GM12878 (cell line): ENCODE measurements at places on chromosomes 2 and 18. TPM values are rescaled to one million over a fixed set of nuclear protein-coding genes. Genes with fewer than 3 reads are reported as not detected.

The GAD1 gene
- polyA plus RNA-seq, result 0.78 and 0.84 TPM in 2 replicates

The CYTIP gene
- polyA plus RNA-seq, result 76.3 and 76.5 TPM in 2 replicates

The CABLES1 gene
- 3.1 and 4.9 TPM in 2 replicates for polyA plus RNA-seq

The SLC5A7 gene
- not detected in 2 replicates for polyA plus RNA-seq

The CDH2 gene
- 0.22 and 0.25 TPM in 2 replicates for polyA plus RNA-seq

The UGT1A8 gene
- not detected in 2 replicates for polyA plus RNA-seq

The MERTK gene
- 0.39 and 0.43 TPM in 2 replicates for polyA plus RNA-seq

The TEX51 gene
- polyA plus RNA-seq, result not detected in 2 replicates

The IL1F10 gene
- polyA plus RNA-seq, result not detected in 2 replicates

The PXDN gene
- 0.23 and 0.54 TPM in 2 replicates for polyA plus RNA-seq

The UPP2 gene
- polyA plus RNA-seq, result not detected in 2 replicates

The SLC4A5 gene
- polyA plus RNA-seq, result 0.83 and 1.2 TPM in 2 replicates

The MC2R gene
- not detected in 2 replicates for polyA plus RNA-seq

The LIMS3 gene
- polyA plus RNA-seq, result 0.34 and 0.40 TPM in 2 replicates

The MRPL19 gene
- polyA plus RNA-seq, result 99.0 and 103 TPM in 2 replicates

GRCh38 chr2:185291035-185291647 is 447.5 kb upstream of the FSIP2 start:
- no peaks in the 10 kb centered on the region for H3K36me3 ChIP-seq
- no peak overlapping the region for H3K27ac ChIP-seq
- H3K4me3 ChIP-seq, result no peak overlapping the region
- no peaks in the 10 kb centered on the region for H3K27me3 ChIP-seq
- no peaks in the 10 kb centered on the region for H3K4me1 ChIP-seq

- H3K4me3 ChIP-seq, result no peak overlapping the region
- H3K27me3 ChIP-seq, result no peaks in the 10 kb centered on the region
- H3K27ac ChIP-seq, result no peak overlapping the region
- H3K36me3 ChIP-seq, result no peaks in the 10 kb centered on the region; the same call in 1 of the 2 replicates
- no peaks in the 10 kb centered on the region for H3K4me1 ChIP-seq
- no peak for DNase-seq
Measured at GRCh38 chr18:4405965-4406364, 49.1 kb downstream of the DLGAP1 start.

DNA sequence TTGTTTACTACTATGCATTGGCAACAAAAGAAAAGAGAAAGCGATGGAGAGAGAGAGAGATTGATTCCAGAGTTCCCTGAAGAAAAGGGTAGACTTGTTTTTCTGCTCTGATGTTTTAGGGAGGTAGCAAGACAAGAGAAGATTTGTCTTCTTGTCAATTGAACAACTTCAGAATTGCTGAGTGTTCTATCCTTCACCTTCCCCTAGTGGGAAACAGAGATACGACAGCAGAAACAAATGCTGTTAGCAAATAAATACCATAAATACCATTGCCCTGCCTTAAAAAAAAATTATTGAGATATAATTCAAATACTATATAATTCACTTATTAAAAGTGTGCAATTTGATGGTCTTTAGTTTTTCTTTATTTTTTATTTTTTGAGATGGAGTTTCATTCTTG is 26.2 kb upstream of the CCDC150 start:
- no peak overlapping the region for H3K4me3 ChIP-seq
- no peak overlapping the region for H3K27ac ChIP-seq
- no peaks in the 10 kb centered on the region for H3K36me3 ChIP-seq
- no peaks in the 10 kb centered on the region for H3K27me3 ChIP-seq

- no peaks in the 10 kb centered on the region for H3K36me3 ChIP-seq
- no peaks in the 10 kb centered on the region for H3K27me3 ChIP-seq
- H3K4me3 ChIP-seq, result no peak overlapping the region
- peak; percentile 39 for DNase-seq
- peaks cover 27% of the 10 kb centered on the region for H3K4me1 ChIP-seq
Measured at GRCh38 chr2:8608411-8608954, 73.4 kb upstream of the ID2 start.

- H3K4me3 ChIP-seq, result no peak overlapping the region
- H3K4me1 ChIP-seq, result peaks cover 13% of the 10 kb centered on the region
- H3K36me3 ChIP-seq, result no peaks in the 10 kb centered on the region
- no peak overlapping the region for H3K27ac ChIP-seq
- peak; percentile 28 for DNase-seq
- H3K27me3 ChIP-seq, result no peaks in the 10 kb centered on the region
Measured at GRCh38 chr18:58493516-58494253, 135.2 kb downstream of the ALPK2 start.

DNA sequence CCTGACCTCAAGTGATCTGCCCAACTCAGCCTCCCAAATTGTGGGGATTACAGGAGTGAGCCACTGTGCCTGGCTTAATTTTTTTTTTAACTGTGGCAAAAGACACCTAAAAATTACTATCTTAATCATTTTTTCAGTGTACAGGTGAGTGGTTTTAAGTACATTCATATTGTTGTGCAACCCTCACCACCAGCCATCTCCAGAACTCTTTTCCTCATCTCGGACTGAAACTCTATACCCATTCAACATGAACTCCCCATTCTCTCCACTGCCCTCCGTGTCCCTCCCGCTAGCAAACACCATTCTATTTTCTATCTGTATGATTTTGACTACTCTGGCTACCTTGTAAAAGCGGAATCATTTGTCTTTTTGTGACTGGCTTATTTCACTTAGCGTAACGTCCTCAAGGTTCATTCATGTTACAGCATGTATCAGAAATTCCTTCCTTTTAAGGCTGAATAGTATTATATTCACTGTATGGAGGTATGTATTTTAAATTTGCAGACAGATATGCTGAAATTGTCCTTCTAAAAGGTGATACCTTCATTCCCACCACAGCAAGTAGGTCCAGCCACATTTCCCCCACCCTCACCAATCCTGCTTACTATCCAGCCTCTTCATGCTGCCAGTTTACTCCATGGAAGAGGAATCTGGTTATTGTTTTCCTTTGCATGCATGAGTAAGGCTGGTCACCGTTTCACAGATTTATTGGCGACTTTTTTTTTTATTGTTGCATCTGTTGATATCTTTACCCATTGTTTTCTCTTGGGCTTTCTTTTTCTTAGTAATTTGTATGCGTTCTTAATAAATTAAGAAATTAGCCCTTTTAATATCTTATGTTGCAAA is 40.6 kb upstream of the ANXA4 start:
- H3K4me3 ChIP-seq, result no peak overlapping the region
- no peak for DNase-seq
- no peaks in the 10 kb centered on the region for H3K27me3 ChIP-seq
- H3K27ac ChIP-seq, result no peak overlapping the region

- no peak for DNase-seq
- H3K36me3 ChIP-seq, result no peaks in the 10 kb centered on the region
- H3K4me1 ChIP-seq, result no peaks in the 10 kb centered on the region
- H3K4me3 ChIP-seq, result no peak overlapping the region
- H3K27ac ChIP-seq, result no peak overlapping the region
Measured at GRCh38 chr18:7592305-7593071, 25.4 kb downstream of the PTPRM start.

- no peaks in the 10 kb centered on the region for H3K27me3 ChIP-seq
- no peaks in the 10 kb centered on the region for H3K36me3 ChIP-seq
- peaks cover 18% of the 10 kb centered on the region for H3K4me1 ChIP-seq
- H3K27ac ChIP-seq, result no peak overlapping the region
- no peak for DNase-seq
Measured at GRCh38 chr2:25454824-25455611, 113.3 kb upstream of the DNMT3A start.

DNA sequence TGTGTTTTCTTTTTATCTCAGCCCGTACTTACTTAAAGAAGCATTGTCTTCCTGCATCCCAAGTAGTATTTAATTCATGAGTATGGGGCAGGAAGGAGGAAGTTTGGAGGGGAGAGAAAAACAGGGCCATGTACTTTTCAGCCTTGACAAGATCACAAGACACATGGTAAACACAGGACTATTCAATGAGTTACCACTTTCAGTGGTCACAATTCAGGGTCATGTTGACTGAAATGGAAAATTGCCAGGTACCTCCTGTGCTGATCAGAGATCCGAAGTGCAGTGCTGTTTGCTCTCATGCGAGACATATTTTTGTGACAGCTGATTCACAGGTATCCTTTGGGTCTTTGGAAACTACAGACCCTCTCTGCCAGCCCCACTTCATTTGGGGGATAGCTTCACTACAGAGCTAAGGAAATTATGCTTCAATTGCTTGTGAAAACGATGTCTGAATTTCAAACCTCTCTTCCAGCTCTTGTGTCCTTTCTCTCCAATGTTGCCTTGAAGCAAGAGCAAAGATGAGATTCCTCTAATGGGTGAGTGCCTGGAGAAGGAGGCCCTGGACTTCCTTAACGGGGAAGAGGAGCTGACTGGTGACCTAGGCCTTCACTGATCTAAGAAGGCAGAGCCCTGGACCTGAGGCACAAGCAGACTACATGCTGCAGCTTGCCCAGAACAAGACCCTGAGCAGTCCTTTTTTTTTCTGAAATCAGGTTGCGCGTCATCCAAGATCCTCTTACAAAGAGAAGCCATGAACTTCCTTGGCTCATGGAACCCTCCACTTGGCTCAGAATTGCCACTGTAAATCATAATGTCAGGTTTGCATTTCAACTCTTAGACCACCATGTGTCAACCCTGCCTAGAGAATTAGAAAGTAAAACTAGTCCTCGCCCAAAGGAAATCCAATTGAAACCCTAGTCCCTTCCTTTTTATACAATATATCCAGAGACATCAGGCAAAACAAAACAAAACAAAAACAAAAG is 44.1 kb downstream of the EVA1A start:
- H3K36me3 ChIP-seq, result no peaks in the 10 kb centered on the region
- H3K27ac ChIP-seq, result no peak overlapping the region
- H3K4me1 ChIP-seq, result no peaks in the 10 kb centered on the region
- H3K27me3 ChIP-seq, result no peaks in the 10 kb centered on the region

DNA sequence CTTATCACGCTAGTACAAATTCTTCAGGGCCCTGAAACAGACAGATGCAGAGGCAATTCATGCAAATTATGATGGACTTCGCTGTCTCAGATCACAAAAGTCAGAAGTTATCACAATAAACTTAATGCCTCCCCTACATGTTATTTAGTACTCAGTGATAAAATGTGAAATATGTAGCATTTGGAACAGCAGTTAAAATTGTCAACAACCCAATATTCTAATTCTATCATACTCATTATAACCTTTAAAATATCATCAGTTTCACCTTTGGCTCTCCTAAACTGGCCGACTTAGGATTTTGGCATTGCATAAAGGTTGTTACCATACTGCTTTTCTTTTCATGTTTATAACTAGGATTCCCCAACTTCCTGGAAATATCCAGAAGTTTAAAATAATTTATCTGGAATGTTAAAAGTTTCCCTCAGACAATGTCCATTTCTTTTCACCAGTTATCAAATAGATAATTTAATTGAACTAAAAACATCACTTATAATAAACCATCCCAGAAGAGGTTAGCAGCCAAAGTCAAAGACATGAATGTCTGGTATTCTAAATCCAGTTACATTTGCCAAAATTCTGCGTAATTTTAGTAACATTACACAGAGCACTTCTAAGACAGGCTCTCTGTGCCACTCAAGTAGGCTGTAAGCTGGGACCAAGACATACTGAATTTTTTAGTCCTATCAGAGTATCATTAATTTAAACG is 239.8 kb downstream of the RBM43 start:
- no peak overlapping the region for H3K27ac ChIP-seq
- H3K4me1 ChIP-seq, result no peaks in the 10 kb centered on the region
- H3K27me3 ChIP-seq, result no peaks in the 10 kb centered on the region
- no peak overlapping the region for H3K4me3 ChIP-seq
- DNase-seq, result no peak

GRCh38 chr2:134718023-134718816 is 580 bp downstream of the TMEM163 start:
- H3K27me3 ChIP-seq, result peaks cover 29% of the 10 kb centered on the region
- H3K36me3 ChIP-seq, result no peaks in the 10 kb centered on the region
- no peaks in the 10 kb centered on the region; the same call in 1 of the 2 replicates for H3K4me1 ChIP-seq
- H3K27ac ChIP-seq, result no peak overlapping the region

DNA sequence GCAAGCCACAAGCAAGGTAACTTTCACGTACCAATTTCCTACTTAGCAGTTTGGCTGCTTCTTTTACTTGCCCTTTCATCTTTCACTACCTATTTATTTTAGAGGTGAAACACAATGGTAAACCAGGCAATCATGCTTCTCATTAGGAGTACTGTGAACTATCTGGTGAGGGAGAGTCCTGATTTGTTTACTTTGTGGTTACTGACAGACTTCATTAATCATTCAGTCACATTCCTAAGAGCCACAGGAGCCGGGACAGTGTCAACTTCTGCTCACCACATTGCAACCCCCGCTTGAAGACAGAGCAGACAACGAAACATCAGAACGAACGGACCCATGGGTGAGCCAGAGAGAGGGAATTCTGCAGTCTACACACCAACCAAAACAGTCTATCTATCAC is 28.8 kb downstream of the TUBB6 start:
- DNase-seq, result no peak
- H3K27ac ChIP-seq, result no peak overlapping the region
- no peaks in the 10 kb centered on the region for H3K4me1 ChIP-seq
- H3K36me3 ChIP-seq, result peaks cover 6% of the 10 kb centered on the region
- no peak overlapping the region for H3K4me3 ChIP-seq

- no peaks in the 10 kb centered on the region for H3K4me1 ChIP-seq
- H3K27ac ChIP-seq, result no peak overlapping the region
- DNase-seq, result no peak
Measured at GRCh38 chr18:41504316-41504715, 450.7 kb upstream of the PIK3C3 start.

- DNase-seq, result no peak
- H3K27me3 ChIP-seq, result no peaks in the 10 kb centered on the region; the same call in 1 of the 2 replicates
- peaks cover 6% of the 10 kb centered on the region for H3K4me1 ChIP-seq
- peak overlapping the region; percentile 83 for H3K4me3 ChIP-seq
- no peaks in the 10 kb centered on the region; the same call in none of the 2 replicates for H3K36me3 ChIP-seq
Measured at GRCh38 chr2:47404356-47404755, 1.4 kb downstream of the MSH2 start.

GRCh38 chr2:182066400-182067087 is 80.9 kb downstream of the PPP1R1C start:
- no peaks in the 10 kb centered on the region; the same call in 1 of the 2 replicates for H3K27me3 ChIP-seq
- no peak overlapping the region for H3K4me3 ChIP-seq
- H3K36me3 ChIP-seq, result no peaks in the 10 kb centered on the region
- DNase-seq, result no peak
- H3K27ac ChIP-seq, result no peak overlapping the region
- H3K4me1 ChIP-seq, result no peaks in the 10 kb centered on the region

- no peak overlapping the region for H3K4me3 ChIP-seq
- H3K4me1 ChIP-seq, result no peaks in the 10 kb centered on the region
- no peak overlapping the region for H3K27ac ChIP-seq
- H3K36me3 ChIP-seq, result no peaks in the 10 kb centered on the region
- DNase-seq, result no peak
Measured at GRCh38 chr2:23157812-23158211, 227.2 kb upstream of the KLHL29 start.

DNA sequence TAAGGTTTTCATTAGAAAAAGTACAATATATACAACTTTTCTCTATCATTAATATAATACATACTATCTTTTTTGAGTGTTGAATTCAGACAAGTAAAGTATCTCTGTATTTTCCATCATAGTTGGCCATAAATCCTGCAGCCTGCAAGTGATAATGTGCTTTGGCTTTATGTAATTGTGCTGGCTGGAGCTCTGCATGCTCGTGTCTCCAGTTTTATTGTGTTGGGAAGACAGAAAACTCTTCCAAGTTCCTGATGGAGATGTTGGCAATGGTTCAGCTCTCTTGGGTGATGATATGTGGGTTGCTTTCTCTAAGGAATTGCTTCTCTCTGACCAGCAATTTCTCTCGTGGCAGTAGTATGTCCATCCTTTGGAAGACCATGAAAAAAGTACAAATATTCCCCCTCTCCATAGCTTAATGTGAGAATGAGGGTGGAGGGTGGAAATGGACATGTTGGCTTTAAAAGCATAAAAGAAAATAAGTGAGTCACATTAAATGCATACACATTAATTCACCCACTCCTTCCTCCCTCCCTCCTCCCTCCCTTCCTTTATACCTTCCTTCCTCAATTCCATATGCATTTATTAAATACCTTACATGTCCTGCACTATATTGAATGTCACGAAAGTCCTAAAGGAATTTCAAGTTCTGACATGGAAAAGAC is 344.2 kb downstream of the MTX2 start:
- no peak overlapping the region for H3K27ac ChIP-seq
- H3K27me3 ChIP-seq, result no peaks in the 10 kb centered on the region; the same call in 1 of the 2 replicates
- H3K4me3 ChIP-seq, result no peak overlapping the region
- no peaks in the 10 kb centered on the region for H3K36me3 ChIP-seq
- no peaks in the 10 kb centered on the region for H3K4me1 ChIP-seq
